ENCODE measurements at places on chromosomes 3 and 15.

- DNase-seq, result no peak
These were observed 60.9 kb upstream of the MEX3B start for GRCh38 chr15:82106679-82107078.

GRCh38 chr15:27179789-27180188 lies 208.8 kb downstream of the GABRG3 start:
- no peak for DNase-seq

DNA sequence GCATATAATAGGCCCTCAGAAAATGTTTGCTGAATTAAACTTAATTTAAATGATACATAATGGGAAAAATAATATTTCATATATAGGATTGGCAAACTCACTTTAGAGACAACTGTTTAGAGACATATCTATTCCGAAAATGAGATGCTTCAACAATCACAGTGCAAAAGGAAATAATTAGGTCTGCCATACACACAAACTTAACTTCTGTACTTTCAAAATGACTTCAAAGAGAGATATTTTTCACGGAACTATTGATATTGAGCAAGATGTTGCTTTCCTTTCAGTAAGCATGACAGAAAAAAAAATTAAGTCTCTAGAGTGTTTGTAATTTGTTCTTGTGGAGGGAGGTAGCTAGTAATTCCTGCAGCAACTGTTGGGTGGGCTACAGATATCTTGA lies 769.5 kb downstream of the TUSC7 start:
- no peak for DNase-seq

- no peak for DNase-seq
These were observed 109.2 kb upstream of the LRTM1 start for GRCh38 chr3:55036883-55037577.

- DNase-seq, result no peak
These were observed 1.1 kb upstream of the SPATA12 start for GRCh38 chr3:57059411-57059810.
